ENCODE measurements at places on chromosomes 11 and 22.

- no peak for DNase-seq
These were observed 89.4 kb downstream of the LDLRAD3 start for GRCh38 chr11:36033082-36033751.

GRCh38 chr11:87819151-87819550, 356.1 kb downstream of the RAB38 start:
- DNase-seq: no peak

GRCh38 chr11:108881131-108881530, 216.3 kb downstream of the DDX10 start:
- DNase-seq: no peak

GRCh38 chr22:42022162-42022847, 23.7 kb downstream of the WBP2NL start:
- DNase-seq: peak; percentile 25

DNA sequence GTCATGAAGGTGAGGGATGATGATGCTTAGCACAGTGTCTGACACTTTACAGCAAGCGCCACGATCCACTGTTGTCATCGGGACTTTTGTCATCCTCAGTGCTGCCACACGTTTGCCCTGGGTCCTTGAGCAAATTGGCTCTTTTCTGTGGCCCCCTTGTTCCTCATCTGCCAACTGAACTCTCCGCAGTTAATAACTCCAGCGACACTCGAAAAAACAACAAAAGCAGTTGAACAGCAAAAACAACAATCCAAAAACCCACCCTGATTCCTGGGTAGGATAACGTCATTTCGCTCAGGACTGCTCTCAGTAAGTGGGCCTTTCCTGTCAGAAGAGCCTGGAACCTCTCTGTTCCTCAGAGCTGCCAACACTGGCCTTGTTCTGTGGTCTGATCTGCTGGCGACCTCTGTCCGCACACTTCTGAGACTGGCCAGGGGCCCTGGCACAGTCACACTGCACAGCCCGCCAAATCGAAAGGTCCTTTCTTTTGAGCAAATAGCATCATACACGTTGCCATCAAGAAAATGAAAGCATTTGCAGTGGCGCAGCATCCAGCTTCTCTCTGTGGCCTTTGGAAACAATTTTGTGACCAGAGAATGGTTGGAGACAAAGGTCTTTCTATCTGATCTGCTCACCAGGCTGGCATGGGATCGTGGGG, 79.9 kb upstream of the SYT13 start:
- no peak for DNase-seq

- no peak for DNase-seq
These were observed 7.7 kb downstream of the SPA17 start for GRCh38 chr11:124681421-124681820.

GRCh38 chr22:38270091-38270992, 2.5 kb downstream of the TMEM184B start:
- DNase-seq: no peak

DNA sequence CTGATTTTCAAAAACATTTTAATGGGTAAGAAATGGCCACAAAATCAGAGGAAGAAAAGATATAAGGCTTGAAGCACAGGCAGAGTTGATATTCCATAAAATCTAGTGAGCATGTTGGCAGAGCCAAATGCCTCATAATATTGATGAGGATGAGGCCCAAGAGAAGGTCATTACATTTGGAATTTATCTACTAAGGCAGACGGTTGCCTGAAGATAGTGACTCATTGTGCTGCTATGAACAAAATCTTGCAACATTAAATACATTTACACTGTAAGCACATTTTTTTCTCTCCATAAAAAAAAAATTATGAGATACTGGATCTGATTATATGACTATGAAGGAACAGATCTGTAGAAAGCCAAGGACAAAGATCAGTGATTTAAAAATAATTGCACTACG, 881.4 kb upstream of the CHORDC1 start:
- DNase-seq: no peak

DNA sequence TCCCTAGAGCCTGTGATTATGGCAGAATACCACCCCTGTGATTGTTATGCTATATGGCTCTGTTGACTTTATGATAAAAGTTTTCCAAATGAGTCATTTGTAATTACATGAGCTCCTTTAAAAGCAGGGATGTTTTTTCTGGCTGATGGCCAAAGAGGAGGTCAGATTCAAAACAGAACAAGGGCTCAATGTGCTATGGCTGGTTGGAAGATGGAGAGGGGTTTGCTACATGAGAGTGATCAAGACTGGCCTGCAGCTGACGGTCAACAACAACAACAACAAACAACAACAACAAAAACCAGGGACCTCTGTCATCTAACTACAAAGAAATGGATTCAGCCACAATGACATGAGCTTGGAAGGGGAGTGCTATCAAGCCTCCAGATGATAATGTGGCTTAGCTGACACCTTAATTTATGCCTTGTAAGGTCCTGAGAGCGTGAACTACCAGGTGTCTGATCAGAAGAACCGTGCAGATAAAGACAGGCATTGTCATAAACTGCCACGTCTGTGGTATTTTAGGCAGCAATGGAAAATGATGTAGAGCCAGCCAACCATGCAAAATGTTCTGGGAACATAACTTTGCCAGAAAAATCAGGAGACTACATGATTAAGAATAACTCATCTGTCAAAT, 47.2 kb downstream of the PIWIL3 start:
- DNase-seq: peak; percentile 62

- DNase-seq: no peak
These were observed 26.8 kb downstream of the GAB2 start for GRCh38 chr11:78390809-78391208.

DNA sequence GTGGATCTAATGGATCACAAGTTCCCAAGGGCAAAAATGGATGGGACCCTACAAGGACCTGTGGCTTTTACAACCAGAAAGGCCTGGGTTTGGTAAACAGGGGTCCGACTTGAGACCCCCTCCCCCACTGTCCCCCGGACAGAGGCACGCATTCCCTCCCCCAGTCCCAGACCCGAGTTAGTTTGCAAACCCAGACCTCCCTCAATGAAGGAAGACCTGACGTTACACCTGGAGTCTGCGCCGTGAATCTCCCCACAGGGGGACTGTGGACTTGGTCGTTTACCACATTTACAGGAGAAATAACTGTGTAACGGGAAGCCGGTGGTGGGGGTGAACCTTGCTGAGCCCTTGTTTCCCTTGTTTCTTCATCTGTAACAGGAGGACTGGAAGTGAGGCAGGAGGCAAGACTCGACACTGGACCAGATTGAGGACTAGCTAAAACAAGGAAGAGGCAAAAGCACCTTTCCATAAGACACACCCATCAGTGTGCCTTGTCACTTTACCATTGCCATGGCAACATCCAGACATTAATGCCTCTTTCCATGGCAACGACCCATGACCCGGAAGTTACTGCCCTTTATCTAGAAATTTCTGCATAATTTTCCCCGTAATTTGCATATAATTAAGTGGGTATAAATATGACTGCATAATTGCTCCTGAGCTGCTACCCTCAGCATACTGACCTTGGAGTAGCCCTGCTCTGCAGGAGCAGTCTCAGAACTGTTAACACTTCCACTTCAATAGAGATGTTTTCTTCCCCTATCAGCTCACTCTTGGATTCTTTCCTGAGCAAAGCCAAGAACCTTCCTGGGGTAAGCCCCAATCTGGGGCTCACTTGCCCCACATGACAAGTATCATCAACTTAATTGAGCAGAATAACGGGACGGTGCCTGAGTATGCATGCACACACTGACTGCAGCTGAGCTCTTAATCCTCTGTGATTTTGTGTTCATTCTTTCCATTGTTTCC, 25.4 kb downstream of the PDGFB start:
- no peak for DNase-seq
